CD4-positive, alpha-beta T cell treated with Interleukin-4 for 1 hour (primary cell): ENCODE measurements at places on chromosomes 16 and 17.

DNA sequence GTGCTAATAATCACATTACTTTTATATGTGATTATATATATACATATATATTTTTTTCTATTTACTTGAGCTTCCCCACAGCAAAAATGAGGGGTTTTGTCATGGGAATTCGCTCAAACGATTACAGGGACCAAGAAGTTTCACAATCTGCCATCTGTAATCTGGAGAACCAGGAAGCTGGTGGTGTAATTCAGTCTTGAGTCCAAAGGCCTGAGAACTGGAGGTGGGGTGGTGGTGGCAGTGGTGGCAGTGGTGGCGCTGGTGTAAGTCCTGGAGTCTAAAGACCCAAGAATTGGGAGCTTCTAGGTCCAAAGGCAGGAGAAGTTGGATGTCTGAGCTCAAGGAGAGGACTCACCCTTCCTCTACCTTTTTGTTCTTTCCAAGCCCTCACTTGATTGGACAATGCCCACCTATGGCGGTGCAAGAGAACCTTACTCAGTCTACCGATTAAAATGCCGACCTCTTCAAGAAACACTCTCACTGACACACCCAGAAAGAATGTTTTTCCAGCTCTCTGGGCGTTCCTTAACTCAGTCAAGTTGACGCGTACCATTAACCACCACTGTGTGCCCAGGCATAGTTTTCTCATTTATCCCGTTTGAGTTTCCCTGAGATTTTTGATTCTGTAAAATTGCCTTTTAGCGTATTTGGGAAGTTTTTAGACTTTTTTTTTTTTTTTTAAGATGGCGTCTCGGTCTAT lies 31.9 kb downstream of the POLR2A start:
- DNase-seq: no peak

- no peak for DNase-seq
These were observed 39.5 kb downstream of the VMP1 start for GRCh38 chr17:59746849-59747445.

DNA sequence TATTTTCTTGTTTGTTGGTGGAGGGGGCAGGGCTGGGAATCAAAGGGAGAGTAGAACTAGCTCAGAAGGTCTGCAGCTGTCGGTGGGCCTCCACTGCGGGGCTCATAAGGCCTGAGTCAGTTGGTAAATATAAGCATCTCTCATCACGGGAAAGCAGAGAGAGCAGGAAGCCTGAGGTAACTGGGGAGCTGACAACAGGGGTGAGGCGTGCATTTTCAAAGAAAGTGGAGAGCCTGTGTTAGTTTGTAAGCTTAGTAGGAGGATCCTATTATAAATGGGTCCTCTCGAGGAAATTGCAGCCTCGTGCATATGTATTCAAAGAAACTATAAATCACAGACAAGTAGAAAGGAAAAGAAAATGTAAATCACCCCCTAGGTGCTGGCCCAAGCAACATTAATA lies 221.0 kb upstream of the CDH13 start:
- no peak for DNase-seq

- no peak for DNase-seq
These were observed 9.5 kb downstream of the KRT32 start for GRCh38 chr17:41457676-41458075.

- no peak for DNase-seq
These were observed 16.3 kb downstream of the ABCC12 start for GRCh38 chr16:48139517-48139916.

- DNase-seq: no peak
These were observed 64.1 kb downstream of the NEUROD2 start for GRCh38 chr17:39543664-39544063.

DNA sequence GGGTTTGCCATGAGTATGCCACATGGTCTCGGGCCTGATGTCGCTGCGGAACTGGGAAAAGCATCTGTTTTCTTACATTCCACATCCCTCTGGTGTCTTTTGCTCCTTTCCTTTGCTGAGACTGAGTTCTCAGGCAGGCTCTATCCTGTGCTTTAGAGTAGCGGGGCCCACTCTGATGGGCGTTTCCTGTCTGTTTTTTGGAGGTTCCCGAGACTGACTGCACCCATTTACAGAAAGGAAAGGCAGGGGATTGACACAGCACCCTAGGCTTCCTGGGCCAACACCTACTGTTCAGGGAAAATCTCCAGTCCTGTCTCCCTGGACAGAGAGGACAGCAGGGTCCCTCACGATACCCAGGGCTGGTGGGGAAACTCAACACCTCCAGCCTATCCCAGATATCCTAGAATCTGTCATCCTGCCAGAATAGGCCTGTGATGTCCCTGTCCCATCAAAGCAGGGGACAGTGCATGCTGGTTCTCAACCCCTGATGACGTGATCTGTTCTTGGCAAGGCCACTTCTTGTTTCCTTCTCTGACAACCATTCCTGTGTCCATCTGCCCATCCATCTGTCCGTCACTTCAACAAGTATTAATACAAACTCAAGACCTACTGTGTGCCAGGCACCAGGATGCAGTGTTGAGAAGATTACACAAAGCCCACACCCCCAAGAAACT lies 42.2 kb downstream of the ACTG1 start:
- no peak for DNase-seq
